ENCODE measurements at places on chromosomes 3 and 15. TPM values are rescaled to one million over a fixed set of nuclear protein-coding genes. Genes with fewer than 3 reads are reported as not detected.

CAND2 gene
- 2.2 TPM for total RNA-seq

GRCh38 chr3:169867584-169868210 is 2.0 kb downstream of the LRRC31 start:
- no peak for DNase-seq

SLC12A1 gene
- total RNA-seq, result not detected

- no peak for DNase-seq
These were observed 50.5 kb downstream of the THBS1 start for GRCh38 chr15:39631357-39631756.

DNA sequence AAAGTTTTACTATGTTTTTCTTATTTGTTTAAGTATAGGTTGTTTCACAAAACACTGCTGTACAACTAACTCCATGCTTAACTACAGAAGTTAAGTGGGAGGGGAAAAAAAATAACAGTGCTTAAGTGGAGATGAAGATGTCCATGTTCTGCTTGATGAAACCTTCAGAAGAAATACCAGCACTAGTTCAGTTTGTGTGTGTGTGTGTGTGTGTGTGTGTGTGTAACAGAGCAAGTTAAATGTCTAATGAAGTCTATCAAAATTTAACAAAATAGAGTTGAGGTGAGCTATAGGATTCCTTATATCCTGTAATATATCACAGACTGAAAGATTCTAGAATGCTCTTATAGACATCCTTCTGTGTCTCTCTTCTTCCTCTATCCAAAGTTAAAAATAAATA is 44.1 kb upstream of the CBLB start:
- DNase-seq, result no peak

- peak; percentile 21 for DNase-seq
These were observed 1.3 kb downstream of the STT3B start for GRCh38 chr3:31534065-31534425.

GRCh38 chr15:52378746-52379394 is 83.3 kb upstream of the MYO5C start:
- no peak for DNase-seq

DNA sequence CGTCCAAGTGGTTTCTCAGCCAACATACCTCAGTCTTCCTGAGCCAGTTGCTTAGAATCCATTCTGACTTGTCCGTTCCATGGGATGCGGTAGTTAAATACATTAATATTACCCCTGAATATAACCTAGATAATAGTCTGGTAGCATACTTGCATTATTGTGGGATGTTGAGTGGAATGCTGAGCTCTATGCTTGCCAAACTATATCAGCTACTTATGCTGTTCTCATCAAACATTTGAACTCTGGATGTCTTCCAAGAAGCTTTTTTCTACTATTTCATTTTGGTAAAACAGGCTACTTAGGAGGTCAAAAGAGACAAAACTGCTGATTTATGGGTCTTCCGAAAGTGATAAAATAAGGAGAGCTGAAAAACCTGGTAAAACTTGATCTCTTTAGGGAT is 429.5 kb downstream of the NAALADL2 start:
- DNase-seq, result no peak

GRCh38 chr3:23162934-23163333 is 40.2 kb upstream of the UBE2E2 start:
- no peak for DNase-seq

All from CD4-positive, alpha-beta memory T cell (primary cell).